ENCODE measurements at places on chromosomes 3 and 15.

DNA sequence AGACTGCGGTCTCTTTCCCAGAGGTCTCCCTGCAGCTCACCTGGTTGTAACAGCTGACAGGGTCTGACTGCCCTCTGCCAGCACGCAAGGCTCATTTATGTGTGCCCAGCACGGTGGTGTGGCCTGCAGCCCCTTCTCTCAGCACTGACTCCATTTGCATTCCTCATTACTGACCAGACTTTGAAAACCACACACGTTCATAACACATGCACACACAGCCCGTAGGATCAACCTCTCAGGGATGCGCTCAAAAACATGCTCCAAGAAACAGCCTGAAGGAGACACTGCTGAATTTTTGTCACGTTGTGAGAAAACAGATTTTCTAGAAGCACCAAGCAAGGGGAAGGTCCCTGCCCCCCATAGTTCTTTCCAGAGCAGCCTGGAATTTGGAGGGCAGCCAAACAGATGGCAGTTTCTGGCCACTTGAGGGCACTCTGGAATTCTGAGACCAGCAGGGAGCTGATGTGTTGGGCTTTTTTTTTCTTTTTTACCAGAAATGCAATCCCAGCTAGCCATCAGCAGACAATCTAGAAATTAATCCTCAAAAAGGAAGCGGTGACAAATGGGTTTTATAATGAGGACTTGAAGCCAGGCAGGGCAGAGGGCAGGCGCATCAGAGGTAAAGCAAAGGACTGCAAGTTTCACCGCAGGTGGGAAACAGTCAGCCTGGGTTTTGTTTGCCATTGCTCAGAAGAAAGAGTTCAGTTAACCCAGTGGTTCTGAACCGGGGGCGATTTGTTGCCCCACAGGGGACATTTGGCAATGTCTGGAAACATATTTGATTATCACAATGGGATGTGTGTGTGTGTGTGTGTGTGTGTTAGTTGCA, 170.5 kb upstream of the PROK2 start:
- DNase-seq = no peak

GRCh38 chr3:189824629-189825312, 193.6 kb downstream of the TP63 start:
- DNase-seq = no peak

DNA sequence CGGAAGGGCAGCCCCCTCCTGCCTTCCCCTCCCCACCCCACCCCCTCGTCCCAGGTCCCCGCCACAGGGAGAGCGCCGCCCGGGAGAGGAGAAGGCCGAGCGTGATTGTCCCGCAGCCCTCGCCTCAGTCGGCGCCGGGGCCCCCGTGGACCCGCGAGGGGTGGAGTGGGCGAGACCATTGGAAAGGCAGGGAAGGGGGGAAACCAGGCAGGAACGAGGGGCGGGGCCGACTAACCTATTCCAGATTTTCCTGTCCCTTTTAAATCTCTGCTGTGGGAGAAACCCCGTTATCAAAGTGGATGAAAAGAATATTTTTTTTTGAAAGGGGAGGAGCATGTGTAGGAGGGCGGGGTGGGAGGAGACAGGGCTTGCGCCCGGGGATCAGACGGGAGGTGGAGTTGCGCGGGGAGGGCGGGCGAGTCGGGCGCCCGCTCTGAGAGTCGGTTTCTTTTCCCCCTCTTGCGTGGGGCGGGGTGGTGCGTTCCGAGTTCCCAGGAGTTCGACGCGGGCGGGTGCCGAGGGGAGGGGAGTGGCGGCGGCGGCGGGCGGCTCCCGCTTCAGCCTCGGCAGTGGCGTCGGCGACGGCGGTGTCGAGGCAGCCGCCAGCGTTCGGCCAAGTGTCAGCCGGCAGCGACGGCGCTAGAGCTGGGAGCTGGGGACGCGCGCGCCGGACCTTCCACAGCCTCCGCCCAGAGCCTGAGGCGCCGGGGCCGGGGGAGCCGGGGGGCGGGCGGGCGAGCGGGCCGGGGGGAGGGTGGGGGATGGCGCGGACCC, at the start of gene NECTIN3:
NECTIN3 (plus strand) TSS at position 560 of the 774 bp plus-strand sequence; CDS start at position 762, 202 bp downstream.
- peak; percentile 87 for DNase-seq

DNA sequence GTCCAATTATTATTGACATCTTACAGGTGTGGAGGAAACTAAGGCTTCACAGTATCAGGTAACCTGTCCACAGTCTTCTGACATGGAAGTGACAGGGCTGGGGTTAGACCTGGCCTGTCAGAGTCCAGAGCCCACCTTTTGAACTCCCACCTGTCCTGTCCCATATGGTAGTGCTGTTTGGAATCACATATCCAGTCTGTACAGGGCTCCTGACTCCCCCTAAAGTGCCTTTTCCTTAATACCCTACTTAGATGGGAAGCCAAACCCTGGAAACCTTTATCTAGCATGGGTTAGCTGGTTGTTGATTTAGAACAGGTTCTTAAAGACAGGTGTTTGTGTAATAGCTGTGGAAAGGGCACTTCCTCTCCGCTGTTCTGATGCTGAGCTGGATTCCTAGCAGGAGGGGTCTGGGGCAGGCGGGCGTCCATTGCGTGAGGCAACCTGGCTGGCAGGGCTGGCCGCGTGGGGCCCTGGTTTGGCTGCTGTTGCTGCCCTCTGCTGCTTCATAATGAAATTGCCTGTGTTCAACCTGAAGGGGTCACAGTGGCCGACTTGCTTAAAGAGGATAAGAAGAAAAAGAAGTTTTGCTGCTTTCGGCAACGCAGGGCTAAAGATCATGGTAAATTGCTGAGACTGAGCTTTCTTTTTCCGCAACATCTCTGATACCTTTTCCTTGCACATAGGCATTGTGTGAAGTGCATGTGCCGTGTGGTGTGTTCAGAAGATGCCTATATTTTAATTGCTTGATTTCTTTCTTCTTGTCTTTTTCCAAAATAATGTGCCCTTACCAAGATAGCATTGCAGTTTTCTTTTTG, 136.2 kb downstream of the CHDH start:
- peak; percentile 24 for DNase-seq

DNA sequence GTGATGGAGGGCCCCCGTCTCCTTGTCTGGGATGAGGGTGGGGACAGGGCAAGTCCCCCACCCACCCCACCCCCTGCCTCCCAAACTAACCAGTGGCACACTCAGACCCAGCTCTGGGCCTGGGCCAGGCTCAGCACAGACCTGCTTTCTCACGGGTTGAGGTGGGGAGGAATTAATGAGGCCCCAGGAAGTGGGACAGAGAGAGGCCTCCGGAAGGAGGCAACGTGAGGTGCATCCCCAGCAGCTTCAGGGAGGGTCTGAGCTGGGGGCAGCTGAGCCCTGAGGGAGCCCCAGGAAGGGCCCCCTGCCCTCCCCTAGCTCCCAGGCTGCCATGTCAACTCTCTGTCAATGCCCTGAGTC, 15.0 kb upstream of the GNAI2 start:
- DNase-seq = no peak

GRCh38 chr3:171129827-171130226, 103.3 kb upstream of the SLC2A2 start:
- no peak for DNase-seq

DNA sequence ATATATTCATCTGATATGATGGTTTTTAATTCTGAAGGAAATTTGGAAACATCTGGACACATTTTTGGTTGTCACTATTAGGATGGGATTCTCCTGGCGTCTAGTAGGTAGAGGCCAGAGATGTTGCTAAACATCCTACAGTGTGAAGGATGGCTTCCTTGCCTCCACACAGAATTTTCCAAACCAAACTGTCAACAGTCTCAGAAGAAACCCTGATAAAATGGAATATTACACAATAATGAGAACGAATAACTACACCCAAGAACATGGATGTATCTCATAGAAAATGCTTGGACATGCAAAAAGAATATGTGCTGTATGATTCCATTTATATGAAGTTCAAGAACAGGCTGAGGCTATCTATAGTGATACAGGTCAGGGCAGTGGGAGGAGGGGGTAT, 79.8 kb upstream of the PSMD6 start:
- no peak for DNase-seq

DNA sequence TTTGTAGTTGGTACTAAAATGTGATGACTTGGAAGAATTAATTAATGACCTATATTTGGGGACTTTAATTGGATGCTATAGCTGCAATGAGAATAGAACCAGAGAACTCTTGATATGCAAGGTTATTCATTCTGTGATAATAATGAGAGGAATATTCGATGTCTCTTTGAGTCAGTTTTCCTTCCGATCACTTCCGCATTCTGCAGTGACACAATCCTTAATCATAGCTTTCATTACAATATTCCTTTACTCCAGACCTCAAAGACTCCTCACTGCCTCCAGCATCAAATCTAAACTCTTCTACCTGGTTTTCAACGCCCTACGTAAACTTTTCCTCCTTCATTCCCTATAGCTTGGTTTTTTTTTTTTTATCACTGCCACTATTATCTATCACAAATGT, 21.6 kb downstream of the B3GNT5 start:
- DNase-seq = no peak

DNA sequence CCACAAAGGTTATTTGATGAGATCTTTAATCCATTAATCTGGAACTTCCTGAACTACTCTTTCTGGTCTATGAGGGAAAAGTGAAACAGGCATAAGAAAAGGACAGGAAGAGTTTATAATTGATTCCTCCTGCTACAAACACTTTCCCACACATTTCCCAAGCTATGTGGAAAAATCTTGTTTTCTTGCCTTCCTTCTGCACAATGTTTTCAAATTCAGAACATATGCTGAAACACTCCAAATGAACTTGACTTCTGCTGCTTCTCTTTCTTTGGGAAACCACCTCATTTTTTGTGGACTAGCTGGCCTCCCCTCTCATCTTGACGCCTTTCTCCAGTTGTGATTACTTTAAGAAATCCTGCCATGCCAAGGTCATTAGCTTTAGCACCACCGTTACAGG, 100.7 kb upstream of the PTPRG start:
- no peak for DNase-seq

DNA sequence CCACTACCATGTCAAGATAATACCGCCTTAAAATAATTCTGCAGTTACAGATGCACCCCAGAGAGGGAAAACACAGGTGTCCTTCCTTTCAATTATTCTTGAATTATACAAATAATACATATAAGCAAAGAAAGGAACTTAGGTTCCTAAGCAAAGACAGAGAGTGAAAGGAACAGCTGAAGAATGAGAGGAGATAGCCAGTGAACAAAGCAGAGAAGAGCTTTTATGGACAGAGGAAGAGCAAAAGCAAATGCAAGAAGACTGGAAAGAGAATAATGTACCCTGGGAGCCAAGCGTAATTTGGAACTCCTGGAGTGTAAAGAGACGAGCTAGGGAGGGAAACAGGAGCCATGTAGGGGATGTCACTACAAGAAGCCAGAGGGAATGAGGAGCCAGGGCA, 21.7 kb downstream of the GPR176 start:
- no peak for DNase-seq

- DNase-seq = no peak
These were observed 646.7 kb downstream of the ROBO2 start for GRCh38 chr3:77686560-77686959.

GRCh38 chr3:108494906-108495531, 15.4 kb downstream of the MYH15 start:
- no peak for DNase-seq

GRCh38 chr3:44942202-44942921, 33.6 kb downstream of the ZDHHC3 start:
- DNase-seq = no peak

DNA sequence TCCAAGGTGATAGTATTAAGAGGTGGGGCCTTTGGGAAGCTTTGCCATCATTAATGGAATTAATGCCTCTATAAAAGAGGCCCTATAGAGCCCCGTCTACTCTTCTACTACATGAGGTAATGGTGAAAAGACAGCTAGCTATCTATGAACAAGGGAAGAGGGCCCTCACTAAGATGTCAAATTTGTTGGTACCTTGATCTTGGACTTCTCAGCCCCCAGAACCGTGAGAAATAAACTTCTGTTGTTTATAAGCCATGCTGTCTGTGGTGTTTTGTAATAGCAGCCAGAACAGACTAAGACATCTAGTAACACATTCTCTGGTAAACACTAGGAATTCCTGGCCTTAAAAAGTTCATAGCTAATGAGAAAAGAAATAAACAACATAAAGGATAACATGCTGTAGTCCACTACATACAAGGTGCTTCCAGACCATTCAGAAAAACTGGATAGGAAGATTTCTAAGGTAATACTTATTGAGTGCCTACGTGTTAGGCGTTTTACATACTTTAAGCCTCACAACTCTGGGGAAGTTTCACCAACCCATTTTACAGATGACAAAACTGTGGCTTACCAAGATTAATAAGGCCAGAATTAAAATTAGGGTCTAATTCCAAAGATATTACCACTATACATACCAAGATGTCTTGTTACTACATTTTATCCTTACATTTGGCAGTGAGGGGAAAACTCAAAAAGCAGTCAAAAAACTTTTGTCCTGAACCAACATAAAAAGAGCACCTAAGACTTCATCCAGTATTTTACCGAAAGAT, 3.2 kb downstream of the UBE3A start:
- DNase-seq = no peak

DNA sequence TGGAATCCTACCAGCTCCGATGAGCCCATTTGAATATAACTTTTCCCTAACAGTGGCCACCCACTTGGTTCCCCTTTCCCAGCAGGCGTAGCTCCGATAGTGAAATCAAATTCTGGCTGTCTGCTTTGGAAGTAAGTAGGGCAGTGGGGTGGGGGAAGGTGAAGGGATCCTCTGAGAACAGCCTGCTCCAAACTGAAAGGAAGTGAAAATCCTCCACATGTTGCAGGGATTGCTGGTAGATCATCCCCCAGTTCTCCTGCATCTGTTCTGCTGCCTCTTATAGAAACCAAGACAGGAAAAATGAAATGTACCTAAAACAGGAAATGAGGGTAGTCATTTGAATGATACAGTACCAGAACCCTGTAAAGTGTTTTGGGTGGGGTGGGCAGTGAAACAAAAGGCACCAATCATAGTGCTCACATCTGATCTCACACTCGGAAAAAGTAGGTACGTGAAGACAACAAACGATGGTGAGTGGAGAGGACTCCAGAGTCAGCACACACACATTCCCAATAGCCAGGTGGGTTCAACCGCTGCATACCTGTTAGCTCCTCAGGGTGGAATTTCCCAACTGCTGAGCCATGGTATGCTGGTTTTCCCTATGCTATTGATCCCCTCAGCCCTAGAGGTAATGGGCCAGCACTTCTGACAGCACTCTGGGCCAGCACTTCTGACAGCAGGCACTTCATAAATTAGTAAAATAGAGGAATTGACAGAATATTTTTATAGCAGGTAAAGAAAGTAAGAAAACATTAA, 304.9 kb upstream of the ADAMTS9 start:
- DNase-seq = no peak

DNA sequence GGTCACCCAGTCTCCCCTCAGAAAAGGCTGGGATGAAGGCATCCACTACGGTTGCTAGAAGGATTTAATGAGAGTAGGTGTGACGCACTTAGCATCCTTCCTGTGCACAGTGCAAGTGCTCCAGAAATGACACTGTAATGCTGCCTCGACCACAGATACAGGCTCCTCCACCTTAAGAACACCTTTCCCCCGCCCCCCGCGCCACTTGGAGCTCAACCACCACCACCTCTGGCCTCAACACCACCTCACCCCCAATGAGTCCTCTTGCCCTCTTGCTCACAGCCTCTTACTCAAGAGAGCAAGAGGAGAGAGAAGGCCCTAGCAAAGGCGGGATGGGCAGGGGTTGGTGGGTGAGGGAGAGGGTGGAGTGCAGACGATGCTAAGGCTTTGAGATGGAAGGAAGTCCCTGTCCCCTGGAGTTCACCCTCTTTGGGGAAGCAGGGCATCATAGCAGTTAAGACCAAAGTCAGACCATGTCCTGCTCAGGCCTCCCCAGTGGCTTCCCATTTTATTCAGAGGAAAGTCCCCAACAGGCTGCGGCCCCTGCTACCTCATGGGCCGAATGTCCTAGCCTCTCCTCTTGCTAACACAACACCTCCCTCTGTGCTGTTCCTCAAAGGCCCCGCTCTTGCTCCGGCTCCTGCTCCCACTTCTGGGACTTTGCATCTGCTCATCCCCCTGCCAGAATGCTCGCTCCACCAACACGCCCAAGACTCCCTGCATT, 8.3 kb downstream of the STARD5 start:
- DNase-seq = peak; percentile 18

All from T-helper 1 cell (primary cell).